ENCODE measurements at places on chromosomes 4 and X. TPM values are rescaled to one million over a fixed set of nuclear protein-coding genes. Genes with fewer than 3 reads are reported as not detected.

The MAGEE1 gene
- 6.3 TPM for polyA plus RNA-seq

The SSX2 gene
- not detected for polyA plus RNA-seq

The CNKSR2 gene
- 1.1 TPM for polyA plus RNA-seq

The TMEM35A gene
- 6.6 TPM for polyA plus RNA-seq

The MAGEA11 gene
- polyA plus RNA-seq: not detected

The HAND2 gene
- not detected for polyA plus RNA-seq

Data from renal pelvis (tissue), 12 donors.